Ammon's horn (tissue), 1 donor: ENCODE measurements at places on chromosomes 11 and 22.

- no peak for DNase-seq
Observed at GRCh38 chr11:122751292-122752070, 86.8 kb upstream of the CRTAM start.

GRCh38 chr11:120525261-120526171 is 14.0 kb downstream of the GRIK4 start:
- no peak for DNase-seq

DNA sequence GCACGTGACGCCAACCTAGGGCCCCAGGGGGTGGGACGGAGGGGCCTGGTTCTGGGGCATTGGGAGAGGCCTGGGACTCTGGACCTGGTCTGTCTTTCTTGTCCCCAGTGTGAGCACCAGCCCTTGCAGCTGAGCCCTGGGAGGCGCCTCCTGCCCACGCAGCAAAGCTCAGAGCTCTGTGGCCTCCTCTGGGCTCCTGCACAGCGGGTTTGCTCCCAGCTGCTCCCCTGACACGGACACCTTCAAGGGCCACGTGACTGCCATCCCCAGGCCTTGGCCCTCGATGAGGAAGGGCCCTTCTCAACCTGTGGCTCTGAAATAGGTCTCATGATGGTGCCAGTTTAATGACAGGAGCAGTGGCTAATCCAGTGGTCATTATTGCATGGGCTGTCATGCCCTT is 31.5 kb upstream of the CCDC188 start:
- no peak for DNase-seq

- no peak for DNase-seq
Observed at GRCh38 chr22:23693979-23694680, 3.3 kb downstream of the RGL4 start.

GRCh38 chr22:19522190-19522880 is 1.9 kb downstream of the CLDN5 start:
- DNase-seq = peak; percentile 76

- no peak for DNase-seq
Observed at GRCh38 chr11:31817621-31818424, 6.7 kb upstream of the PAX6 start.

GRCh38 chr11:34219279-34219678 is 113.8 kb downstream of the NAT10 start:
- DNase-seq = no peak

- DNase-seq = no peak
Observed at GRCh38 chr11:28086569-28086968, 21.4 kb downstream of the KIF18A start.

DNA sequence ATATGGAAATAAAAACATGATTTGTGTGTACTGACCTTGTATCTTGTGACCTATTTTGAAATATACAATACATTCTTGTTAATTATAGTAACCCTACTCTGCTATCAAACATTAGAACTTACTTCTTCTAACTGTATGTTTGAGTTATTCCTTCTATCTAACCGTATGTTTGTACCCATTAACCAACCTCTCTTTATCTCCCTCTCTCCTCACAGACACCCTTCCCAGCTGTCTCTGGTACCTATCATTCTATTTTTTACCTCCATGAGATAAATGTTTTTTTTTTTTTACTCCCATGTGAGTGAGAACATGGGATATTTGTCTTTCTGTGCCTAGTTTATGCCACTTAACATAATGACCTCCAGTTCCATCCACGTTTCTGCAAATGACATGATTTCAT is 128.7 kb downstream of the DDX10 start:
- no peak for DNase-seq

GRCh38 chr22:33652615-33653014 is 267.7 kb downstream of the LARGE1 start:
- no peak for DNase-seq
